Testis (tissue), 5 donors: ENCODE measurements at places on chromosomes 7 and 10.
A peak's percentile ranks its signal among the peaks of the same experiment; 100 is the strongest.

DNA sequence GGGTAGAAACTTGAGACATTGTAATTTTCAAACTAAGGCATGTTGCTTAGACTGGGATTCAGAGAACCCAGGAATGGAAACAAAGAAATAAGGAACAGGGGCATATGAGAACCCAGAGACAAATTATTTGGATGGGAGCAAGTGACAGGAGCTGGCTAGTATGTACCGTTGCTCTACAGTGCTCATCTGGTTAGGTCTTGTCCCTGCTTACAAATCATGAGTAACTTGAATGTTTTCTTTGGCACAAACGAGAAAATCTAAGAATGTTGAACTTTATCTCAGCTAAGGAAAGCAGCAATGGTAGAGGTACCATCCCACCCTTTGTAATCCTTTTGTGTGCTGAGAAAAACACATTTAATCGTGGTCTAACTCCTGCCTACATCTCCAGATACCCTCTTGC lies 116.0 kb upstream of the IMMP2L start:
- no peak for DNase-seq

- no peak for DNase-seq
Measured at GRCh38 chr7:36644625-36645422, 79.5 kb downstream of the AOAH start.

DNA sequence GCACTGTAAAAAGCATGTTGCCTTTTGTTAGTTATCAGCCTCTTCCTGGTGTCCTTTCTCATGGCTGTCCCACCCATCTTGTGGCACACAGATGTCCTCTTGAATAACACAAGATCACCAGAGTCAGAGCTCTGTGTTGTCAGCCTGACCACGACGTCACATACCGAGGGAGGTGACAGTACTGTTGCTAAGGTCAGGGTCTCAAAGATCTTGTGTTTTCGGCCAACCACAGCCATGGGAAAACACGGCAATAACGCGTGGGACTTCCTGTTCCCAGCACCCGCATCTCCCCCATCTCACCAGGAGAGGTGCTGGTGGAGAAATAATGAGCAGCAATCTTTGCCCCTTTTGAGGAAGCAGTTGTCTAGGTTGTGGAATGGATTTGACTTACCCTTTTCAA lies 40.4 kb downstream of the NPVF start:
- DNase-seq = no peak

- DNase-seq = no peak
Measured at GRCh38 chr7:91169830-91170191, 94.4 kb upstream of the FZD1 start.

DNA sequence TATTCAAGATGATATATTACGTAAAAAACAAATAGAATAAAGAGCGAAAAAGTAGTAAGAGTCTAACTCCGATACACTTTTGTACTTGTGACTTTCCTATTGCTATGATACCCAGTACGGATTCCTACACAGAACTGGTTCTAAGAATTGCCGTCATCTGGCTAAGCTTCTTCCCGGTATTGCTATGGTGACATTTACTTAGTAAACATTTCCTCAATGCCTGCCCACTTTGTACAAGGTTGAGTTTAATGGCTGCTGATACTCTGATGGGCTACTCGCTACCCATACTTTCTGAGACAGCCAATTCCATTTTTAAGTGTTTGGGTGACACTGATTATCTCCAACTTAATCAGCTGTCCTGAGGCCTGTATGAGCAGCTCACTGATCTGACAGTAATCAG lies 55.6 kb downstream of the OSBPL3 start:
- DNase-seq = no peak

- DNase-seq = peak; percentile 62
Measured at GRCh38 chr7:47405921-47406800, 175.8 kb downstream of the TNS3 start.

DNA sequence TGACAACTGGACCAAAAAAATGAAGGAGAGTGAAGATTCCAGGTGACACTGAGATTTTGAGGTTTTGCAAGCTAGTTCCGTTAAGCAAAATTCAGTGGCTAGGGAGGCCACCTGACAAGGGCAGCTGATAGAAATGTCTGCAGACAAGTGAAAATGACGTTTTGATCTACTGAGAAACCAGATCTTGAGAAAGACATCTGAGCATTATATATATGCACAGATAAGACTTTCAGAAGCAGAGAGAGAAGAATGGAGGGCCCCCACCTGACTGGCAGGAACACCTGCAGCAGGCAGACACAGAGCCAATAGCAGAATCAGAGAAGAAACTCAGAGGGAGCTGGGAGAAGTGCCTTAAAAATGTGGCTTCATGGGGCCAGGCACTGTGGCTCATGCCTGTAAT lies 76.1 kb upstream of the LRGUK start:
- DNase-seq = no peak

DNA sequence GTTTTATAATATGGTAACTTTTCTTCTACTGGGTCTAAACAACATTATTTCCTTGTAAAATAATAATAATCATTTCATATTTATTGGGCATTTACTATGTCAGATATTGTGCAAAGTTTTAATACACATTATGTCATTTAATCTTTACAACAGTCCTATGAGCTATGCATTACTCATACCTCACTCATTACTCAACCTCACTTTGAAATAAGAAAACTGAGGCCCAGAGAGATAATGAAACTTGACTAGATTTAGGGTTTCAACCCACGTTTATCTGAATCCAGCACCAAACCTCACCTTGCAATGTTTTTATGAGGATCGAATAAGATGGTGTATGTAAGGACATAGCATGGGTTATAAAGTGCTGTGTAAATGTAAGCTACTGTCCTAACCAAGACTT lies 153.2 kb upstream of the SLC13A1 start:
- DNase-seq = no peak

DNA sequence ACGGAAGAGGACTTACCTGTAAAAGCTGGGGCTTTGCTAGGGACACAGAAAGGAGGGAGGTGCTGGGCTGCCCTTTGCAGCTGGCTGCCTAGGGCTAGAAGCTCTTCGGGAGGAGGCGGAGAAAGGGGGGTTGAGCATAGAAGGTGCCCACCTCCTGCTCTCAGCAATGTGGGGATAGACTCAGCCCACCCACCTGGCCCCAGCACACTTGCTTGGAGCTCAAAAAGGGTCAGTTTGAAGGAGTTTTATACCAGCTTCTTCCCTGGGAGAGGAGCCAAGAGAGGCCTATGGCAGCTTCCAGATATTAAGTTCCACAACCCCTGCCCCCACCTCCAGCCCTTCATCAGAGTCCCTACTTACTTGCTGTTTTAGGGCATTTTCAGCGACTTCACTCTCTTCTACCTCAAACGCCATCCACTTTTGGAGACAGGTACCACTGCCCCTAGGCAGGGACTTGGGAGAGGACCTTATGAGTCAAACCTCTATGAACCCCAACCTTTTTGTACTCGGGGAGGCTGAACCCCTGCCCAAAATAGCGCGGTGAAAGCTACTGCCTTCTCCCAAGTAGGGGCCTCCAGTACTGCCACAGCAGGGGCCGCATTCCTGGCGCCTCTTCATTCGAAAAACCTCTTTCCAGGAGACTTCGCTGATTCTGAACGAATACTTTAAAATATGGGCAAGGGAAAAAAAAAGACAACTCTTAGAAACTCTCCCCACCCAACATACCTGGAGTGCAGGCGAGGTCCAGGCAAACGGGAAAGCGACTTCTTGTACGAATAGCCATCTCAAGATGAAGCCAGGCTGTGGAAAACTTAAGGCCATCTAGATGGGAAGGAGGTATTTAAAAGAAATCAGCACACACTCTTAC lies 1.2 kb upstream of the EVX1 start:
- no peak for DNase-seq

- DNase-seq = no peak
Measured at GRCh38 chr7:16815001-16815400, 10.2 kb upstream of the AGR2 start.

DNA sequence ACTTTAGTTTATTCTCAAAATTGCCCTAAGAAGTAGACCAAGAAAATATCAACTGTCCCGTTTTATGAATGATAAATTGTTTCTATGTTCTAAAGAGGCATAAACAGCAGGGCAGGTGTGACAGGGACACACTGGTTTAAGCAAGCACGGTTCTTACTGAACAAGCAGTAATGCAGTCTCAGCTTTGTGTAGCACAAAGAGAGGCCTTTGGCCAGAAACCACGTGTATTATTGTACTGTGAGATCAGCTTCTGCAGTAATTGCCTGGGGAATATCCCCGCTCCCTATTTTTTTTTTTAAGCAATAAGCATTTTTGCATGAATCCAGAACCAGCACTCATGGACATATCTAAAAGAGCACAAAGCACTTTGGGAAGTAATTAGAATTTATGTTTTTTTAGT lies 255.4 kb downstream of the WDR11 start:
- DNase-seq = no peak

GRCh38 chr10:118301211-118301610 lies 40.9 kb downstream of the FAM204A start:
- no peak for DNase-seq

DNA sequence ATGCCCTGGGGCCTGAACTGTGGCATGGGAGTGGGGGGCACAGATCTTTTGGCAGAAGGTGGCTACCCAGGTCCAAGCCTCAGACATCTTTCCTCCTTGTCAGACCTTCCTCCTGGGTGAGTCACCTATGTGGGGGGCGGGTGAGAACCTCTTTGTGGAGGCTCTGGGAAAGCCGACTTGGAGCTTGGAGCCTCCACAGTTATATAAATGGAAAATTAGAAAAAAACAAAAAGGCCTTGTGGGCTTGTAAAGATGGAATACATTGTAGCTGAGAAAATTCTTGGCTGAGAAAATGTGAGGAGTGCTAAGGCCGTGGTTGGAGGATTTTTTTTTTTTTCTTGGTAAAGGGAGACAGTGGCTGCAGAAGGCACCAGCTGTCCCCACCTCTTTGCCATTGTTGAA lies 292.5 kb downstream of the CCDC3 start:
- DNase-seq = peak; percentile 41

DNA sequence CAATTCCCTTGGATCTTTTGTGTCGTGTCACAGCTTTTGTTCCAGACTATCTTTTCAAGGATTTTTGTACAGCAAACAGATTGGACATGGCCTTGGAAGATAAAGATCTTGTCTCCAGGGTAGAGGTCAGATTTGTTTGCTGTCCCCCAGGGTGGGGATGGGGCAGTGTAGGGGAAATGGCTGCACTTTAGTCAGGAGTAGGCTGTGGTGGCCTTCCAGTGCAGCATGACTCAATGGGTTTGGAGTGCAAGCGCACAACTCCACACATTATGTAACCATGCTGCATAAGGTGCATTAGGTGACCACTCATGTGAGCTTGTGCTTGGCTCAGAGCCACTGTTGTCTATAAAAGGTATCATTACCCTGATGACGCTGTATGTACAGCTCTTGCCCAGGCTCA lies 23.9 kb upstream of the ADAMTS14 start:
- DNase-seq = no peak

- DNase-seq = no peak
Measured at GRCh38 chr10:131814567-131815265, 86.1 kb upstream of the PPP2R2D start.

DNA sequence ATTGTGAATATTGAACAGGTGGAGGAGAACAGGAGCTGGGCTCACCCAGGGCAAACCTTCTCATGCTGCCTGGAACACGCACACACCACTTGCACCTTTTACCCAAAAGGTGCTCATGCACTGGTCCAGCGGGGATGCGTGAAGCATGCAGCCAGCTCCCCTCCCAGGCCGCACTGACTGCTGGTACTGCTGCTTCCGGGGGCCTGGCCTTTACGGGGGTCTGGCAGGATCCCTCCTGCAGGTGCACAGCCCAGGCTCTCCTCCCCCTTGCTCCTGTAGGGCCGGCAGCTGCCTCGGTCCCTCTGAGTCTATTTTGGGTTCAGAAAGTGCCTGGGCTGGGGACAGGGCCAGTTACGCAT lies 221.7 kb downstream of the DNAJB6 start:
- no peak for DNase-seq

- DNase-seq = no peak
Measured at GRCh38 chr10:130026670-130027456, 62.8 kb upstream of the EBF3 start.

GRCh38 chr10:49070701-49071100 lies 44.6 kb downstream of the VSTM4 start:
- no peak for DNase-seq

DNA sequence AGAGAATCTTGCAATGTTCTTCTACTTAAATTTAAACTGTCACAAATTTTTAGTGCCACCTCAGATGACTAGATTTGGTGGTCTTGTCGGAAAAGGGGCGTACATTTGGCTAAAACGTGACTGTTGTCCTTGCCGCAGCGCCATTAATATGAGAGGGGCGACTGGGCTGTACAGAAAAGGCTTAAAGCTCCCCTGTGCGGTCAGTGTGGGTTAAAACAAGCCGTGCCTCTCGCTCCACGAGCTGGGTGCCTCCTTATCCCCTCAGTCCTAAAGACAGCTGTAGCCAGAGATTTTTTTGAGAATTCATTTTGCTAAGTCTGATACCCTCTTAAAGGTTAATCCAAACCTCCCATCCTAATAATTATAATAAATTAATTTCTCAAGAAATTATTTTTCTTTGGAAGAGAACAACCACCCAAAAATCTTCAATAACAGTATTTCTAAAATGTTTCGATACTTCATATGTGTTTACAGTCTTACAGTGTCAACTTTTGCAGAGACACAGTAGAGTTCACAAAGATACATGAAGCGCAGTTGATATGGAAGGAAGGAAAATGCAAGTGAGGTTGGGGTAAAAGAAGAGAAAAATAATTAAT lies 68.6 kb downstream of the C7orf25 start:
- peak; percentile 61 for DNase-seq

- DNase-seq = no peak
Measured at GRCh38 chr7:91089382-91089963, 174.8 kb upstream of the FZD1 start.

- no peak for DNase-seq
Measured at GRCh38 chr7:50056131-50056530, 36.9 kb downstream of the ZPBP start.

- no peak for DNase-seq
Measured at GRCh38 chr7:10237306-10237705, 736.4 kb upstream of the PHF14 start.

- DNase-seq = no peak
Measured at GRCh38 chr7:38545977-38546376, 85.2 kb downstream of the AMPH start.
